COLO829 (cell line): ENCODE measurements at places on chromosomes 16 and 17.

DNA sequence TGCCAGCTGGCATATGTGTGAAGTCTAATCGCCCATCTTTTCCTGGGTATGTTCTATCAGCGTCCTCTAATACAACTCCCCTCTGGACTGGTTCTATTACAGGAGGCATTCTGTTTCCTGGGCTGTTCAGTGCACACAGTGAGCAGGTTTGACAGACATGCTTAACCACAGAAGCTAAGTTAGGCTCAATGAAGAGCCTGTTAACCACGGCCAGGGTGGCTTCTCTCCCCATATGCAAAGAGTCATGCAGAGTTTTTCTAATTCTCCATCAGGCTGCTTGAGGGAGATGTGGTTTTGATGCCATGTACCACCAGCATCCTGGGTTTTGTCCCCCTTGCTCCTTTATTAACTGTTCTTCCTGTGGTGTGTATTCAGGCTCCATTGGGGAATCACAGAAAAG is 57.2 kb upstream of the ALOX12 start:
- DNase-seq = no peak

GRCh38 chr16:28910086-28911031 is 14.7 kb downstream of the RABEP2 start:
- DNase-seq = no peak

DNA sequence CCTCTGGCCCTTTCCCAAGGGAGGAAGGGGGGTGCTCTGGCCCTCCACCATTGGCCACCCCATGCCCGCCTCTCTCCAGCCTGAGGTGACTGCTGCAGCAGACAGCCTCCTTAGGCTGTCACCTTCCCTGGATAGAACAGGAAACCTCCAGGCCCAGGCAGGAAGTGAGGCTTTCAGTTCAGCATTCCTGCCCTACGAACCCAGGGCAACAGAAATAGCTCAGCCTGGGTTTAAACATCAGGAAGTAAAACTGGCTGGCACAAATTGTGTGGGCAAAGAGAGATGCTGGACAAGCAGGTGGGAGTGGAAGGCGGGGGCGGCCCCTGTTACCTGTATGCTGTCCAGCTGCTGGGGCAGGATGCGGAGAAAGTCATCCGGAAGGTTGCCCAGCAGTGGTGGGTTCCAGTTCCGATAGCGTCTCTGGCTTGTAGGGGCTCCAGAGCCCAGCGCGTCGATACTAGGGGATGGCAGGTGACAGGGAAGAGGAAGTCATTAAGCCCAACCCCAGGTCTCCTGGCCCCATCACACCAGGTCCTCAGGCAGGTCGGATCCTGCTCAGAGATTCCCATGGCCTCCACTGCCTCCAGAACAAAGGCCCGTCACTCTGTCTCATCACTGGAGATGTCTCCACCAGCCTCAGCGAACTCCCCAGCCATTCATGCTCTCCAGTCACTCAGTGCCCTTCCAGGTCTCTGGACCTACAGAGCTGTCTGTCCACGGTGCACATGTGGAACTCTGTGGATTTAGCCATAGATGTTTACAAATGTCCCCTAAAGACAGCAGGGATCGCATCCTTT is 23.6 kb upstream of the MRPS23 start:
- DNase-seq = no peak

- DNase-seq = no peak
Observed at GRCh38 chr16:77916111-77916510, 106.2 kb upstream of the CLEC3A start.

DNA sequence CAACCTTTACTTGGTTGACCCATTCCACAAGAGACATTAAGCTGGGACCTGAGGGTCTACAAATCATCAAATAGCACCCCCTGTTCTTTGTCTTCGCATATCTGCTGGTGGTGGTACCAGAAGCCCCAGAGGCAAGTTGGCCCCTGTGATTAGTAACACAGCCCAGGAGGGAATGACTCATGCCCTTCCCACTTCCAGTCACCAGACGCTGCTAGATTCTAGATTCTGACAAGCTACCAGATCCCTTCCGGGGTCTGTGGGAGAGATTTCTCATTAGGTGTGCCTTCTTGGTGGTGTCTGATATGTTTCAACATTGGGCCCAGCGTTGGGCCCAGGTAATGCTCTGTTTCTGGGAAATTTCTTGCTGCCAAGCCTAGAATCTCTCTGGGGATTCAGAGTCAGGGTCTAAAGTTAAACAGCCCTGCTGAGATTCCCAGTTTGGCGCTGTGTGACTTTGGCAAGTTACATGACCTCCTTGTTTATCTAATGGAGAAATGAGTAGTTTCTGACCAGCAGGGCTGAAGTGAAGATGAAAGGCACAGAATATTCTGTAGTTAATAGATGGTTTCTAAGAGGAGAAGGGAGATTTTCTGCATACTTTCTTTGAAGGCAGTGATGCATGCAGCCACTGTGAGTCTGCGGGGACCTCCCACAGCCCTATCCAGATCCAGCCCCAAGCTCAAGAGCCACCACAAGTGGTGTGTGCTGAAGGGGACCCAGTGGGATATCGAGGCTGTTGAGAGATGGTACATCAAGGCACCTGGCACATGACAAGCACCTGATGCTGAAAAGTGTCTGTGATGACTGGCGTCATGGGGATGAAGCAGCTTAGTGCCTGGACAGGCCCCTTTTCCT is 3.9 kb downstream of the TRPV2 start:
- peak; percentile 86 for DNase-seq

DNA sequence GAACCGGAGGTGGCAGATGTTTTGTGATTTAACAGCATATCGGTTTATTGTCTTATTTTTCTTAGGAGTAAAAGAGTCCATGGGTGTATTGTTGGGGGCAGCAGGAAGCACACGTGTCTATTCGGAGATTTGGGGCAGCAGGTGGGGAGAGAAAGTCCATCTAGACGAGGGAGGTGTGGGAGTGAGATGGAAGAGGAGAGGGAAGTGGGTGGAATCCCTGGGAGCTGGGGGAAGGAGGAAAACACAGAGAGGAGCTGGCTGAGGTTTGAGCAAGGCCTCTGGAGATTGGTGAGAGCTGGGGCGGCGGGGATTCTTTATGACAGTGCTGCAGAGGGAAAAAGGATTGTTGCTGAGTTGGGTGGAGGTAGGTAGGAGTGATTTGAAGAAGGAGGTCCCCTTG is 72.1 kb downstream of the PRKCB start:
- no peak for DNase-seq
